Left ventricle myocardium inferior (tissue), 1 donor: ENCODE measurements at places on chromosomes 1 and 21.

DNA sequence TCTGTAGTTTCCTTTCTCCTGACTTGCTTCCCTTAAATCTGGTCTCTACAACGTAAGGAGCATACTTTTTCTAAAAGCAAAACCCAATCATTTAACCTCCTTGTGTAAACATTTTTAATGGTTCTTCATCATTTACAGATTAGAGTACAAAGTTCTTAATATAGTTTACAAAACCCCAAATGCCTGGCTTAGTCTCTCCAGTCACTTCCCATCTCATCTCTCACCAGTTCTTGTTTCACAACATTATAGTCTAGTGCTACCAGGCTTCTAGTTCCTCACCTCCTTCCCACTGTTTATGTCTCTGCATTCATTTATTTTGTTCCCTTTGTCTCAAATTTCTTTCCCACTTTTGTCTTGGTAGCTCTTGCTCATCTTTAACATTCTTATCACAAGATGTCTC is 168.4 kb downstream of the FASLG start:
- H3K27ac ChIP-seq, result no peak overlapping the region
- H3K4me3 ChIP-seq, result no peak overlapping the region
- no peaks in the 10 kb centered on the region for H3K27me3 ChIP-seq
- DNase-seq, result no peak

DNA sequence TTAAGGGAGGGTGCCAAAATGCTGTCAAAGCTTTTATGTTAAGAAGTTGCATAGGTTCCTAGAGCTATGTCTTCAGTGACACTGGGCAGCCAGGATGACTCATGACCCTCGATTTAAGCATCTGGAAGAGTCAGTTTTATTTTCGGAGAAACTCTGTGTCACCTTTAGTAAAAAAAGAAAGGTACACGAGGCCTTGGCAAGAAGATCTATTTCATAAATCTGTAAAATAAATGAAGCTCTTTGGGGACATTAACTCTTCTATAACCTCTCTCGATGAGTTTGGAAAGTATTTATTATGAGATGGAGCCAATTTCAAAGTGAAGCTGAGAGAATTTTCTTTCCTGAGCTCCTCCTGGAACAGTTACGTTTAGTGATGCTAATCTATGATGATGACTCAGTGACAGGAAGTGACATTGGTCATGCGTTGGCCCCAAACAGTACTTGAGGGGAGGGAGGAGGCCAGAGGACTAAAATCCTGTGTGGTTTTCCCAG is 156.5 kb downstream of the HLX start:
- no peak overlapping the region for H3K27ac ChIP-seq
- no peak overlapping the region for H3K4me3 ChIP-seq
- no peaks in the 10 kb centered on the region for H3K36me3 ChIP-seq
- no peaks in the 10 kb centered on the region for H3K27me3 ChIP-seq
- DNase-seq, result no peak
- peaks cover 17% of the 10 kb centered on the region for H3K4me1 ChIP-seq

GRCh38 chr1:199784138-199784895 is 243.2 kb upstream of the NR5A2 start:
- H3K36me3 ChIP-seq, result no peaks in the 10 kb centered on the region
- no peak overlapping the region for H3K27ac ChIP-seq
- no peak overlapping the region for H3K4me3 ChIP-seq
- DNase-seq, result no peak
- H3K4me1 ChIP-seq, result no peaks in the 10 kb centered on the region

DNA sequence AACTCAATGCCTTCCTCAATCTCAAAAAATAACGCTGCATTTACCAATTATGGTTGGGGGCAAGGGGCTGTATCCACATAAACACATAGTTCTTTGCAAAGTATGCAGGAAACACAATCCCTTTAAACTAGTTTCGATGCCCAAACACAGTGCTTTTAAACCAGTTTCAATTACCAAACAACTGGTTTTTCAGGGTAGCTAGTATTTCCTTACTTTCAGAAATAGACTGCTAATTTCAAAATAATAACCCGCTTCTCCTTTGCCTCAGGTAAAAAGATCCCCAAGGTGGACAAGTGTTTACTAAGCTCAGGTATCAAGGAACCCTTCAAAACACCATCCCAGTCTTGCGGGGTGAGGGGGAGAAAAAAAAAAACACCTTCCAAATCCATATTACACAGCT is 2.8 kb downstream of the SIPA1L2 start:
- H3K36me3 ChIP-seq, result no peaks in the 10 kb centered on the region
- H3K4me3 ChIP-seq, result peak overlapping the region; percentile 91
- H3K27ac ChIP-seq, result no peak overlapping the region
- H3K27me3 ChIP-seq, result no peaks in the 10 kb centered on the region

GRCh38 chr1:26938004-26938658 is 16.6 kb downstream of the NUDC start:
- peaks cover 59% of the 10 kb centered on the region for H3K36me3 ChIP-seq
- no peak overlapping the region for H3K4me3 ChIP-seq
- DNase-seq, result peak; percentile 33
- H3K27ac ChIP-seq, result peak overlapping the region; percentile 72
- peaks cover 60% of the 10 kb centered on the region for H3K4me1 ChIP-seq

GRCh38 chr1:2046174-2046917 is 3.9 kb upstream of the PRKCZ start:
- peaks cover 40% of the 10 kb centered on the region for H3K4me1 ChIP-seq
- H3K27me3 ChIP-seq, result peaks cover 77% of the 10 kb centered on the region
- DNase-seq, result peak; percentile 59
- H3K4me3 ChIP-seq, result no peak overlapping the region
- H3K36me3 ChIP-seq, result no peaks in the 10 kb centered on the region

DNA sequence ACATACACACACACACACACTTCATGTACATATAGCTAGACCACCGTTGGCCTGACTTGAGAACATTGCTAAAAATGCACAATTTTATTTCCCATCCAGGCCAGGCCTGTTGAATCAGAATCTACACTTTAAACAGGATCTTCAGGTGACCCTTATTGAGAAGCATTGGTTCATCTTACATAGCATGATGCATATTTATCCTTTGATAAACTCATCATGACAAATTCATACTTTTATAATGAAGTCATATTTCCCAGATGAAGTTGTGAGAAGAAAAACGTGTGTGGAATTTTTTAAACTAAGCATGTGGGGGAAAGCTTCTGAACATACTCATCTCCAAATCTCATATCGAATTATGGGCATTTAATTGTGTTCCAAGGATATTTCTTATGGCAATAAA is 877.7 kb downstream of the MRPL39 start:
- H3K27me3 ChIP-seq, result no peaks in the 10 kb centered on the region
- no peaks in the 10 kb centered on the region for H3K36me3 ChIP-seq
- H3K4me3 ChIP-seq, result no peak overlapping the region
- no peak overlapping the region for H3K27ac ChIP-seq
- H3K4me1 ChIP-seq, result no peaks in the 10 kb centered on the region
- no peak for DNase-seq

GRCh38 chr1:188154761-188155160 is 1326.0 kb downstream of the PLA2G4A start:
- no peak for DNase-seq
- H3K27me3 ChIP-seq, result no peaks in the 10 kb centered on the region
- no peaks in the 10 kb centered on the region for H3K4me1 ChIP-seq
- H3K4me3 ChIP-seq, result no peak overlapping the region

DNA sequence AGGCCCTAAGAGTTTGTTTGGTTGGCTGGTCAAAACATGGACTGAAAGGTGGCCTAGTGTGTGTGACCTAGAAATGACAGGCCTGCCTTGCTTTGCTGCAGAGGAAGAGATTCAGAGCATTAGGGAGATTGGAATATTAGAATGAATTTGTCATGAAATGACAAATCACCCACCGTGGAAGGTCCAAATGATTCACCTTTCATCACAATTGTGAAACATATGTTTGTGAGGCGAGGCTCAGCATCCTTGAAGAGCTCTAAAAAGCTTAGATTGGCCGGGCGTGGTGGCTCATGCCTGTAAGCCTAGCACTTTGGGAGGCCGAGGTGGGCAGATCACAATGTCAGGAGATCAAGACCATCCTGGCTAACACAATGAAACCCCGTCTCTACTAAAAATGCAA is 5.5 kb downstream of the LCE1B start:
- H3K27ac ChIP-seq, result no peak overlapping the region
- DNase-seq, result no peak
- H3K36me3 ChIP-seq, result no peaks in the 10 kb centered on the region
- no peaks in the 10 kb centered on the region for H3K4me1 ChIP-seq

- H3K27ac ChIP-seq, result no peak overlapping the region
- no peaks in the 10 kb centered on the region for H3K4me1 ChIP-seq
Measured at GRCh38 chr1:157880621-157881020, 39.0 kb upstream of the CD5L start.

DNA sequence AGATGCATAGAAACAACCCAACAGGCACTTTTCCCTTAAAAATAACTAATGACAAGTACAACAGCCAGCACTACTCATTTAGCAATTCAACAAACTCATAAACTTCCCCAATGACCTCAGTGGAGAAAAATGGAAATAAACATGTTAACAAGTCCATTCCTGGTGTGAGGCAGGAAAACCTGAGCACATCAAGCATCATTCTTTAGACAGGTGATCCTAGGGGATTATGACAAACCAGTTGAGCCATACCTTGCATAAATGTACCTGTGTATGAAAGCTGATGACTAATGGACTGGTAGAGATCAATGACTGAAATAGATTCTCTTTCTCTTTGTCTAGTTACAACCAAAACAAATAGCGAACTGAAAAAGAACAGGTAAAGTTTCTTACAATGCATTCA is 7.0 kb downstream of the COL24A1 start:
- no peak overlapping the region for H3K27ac ChIP-seq
- peaks cover under 1% of the 10 kb centered on the region for H3K4me1 ChIP-seq
- no peak overlapping the region for H3K4me3 ChIP-seq
- DNase-seq, result no peak

DNA sequence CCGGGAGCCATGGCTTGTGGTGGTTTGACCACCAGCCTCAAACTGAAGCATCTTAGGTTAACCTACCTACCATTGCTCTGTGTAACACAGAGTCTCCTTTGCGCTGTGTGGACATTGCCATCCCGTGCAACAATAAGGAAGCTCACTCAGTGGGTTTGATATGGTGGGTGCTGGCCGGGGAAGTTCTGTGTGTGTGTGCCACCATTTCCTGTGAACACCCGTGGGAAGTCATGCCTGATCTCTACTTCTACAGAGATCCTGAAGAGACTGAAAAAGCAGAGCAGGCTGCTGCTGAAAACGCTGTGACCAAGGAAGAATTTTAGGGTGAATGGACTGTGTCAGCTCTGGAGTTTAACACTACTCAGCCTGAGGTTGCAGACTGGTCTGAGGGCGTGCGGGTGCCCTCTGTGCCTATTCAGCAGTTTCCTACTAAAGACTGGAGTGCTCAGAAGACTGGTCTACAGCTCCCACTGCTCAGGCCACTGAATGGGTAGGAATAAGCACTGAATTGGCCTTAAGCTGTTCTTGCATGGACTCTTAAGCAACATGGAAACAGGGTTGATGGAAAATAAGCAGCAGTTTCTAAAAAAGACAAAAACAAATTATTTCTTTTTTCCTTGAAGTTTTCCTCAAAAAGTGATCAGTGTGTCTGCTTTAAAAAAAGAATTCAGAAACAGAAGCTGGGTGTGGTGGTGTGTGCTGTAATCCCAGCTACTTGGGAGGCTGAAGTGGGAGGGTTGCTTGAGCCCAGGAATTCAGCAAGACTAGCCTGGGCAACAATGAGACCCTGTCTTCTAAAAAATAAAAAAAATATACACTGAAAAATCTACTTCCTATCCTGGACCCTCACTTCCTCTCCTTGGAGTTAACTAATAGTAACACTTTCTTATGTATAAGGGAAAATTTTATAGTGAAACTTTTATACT is 14.6 kb downstream of the CEP350 start:
- H3K27ac ChIP-seq, result peak overlapping the region; percentile 84
- H3K4me3 ChIP-seq, result peak overlapping the region; percentile 34
- H3K36me3 ChIP-seq, result no peaks in the 10 kb centered on the region

DNA sequence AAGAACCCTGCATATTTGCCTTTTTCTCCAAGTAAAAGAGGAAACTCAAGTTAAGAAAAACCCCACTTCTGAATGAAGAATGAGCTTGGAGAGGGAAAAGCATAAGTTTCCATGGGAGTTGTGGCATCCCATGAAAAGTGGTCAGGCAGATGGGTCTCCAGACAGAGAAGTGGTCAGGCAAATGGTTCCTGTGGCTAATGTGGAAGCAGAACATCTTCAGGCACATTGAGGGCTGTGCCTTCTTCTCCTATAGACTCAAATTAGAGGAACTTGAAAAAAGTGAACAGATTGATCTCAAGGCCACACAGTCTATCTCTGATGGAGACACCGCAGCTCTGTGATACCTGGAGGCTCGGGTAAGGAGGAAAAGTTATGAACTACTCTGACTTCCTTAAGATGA is 55.7 kb upstream of the KIRREL1 start:
- peaks cover 9% of the 10 kb centered on the region for H3K4me1 ChIP-seq
- no peak overlapping the region for H3K27ac ChIP-seq
- peaks cover 15% of the 10 kb centered on the region for H3K27me3 ChIP-seq
- no peak overlapping the region for H3K4me3 ChIP-seq
- no peaks in the 10 kb centered on the region for H3K36me3 ChIP-seq

DNA sequence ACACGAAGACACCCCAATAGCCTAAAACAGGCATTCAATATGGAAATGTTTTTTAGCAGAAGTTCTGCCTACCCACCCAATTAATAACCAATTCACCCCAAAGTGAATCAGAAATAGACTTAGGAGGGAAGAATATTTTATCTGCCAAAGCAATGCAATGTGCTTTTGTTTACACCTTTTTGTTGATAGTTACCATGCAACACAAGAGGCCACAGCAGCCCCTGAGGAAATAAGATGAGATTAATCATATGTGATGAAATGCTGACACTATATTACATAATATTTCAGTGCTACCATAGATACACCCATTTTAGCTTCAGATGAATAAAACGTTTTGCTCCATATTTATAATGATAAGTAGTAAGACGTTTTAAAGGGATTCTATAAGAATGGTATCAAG is 60.9 kb upstream of the RGS2 start:
- no peak for DNase-seq
- H3K4me1 ChIP-seq, result peaks cover 26% of the 10 kb centered on the region
- H3K36me3 ChIP-seq, result no peaks in the 10 kb centered on the region
- H3K27ac ChIP-seq, result no peak overlapping the region
- no peaks in the 10 kb centered on the region for H3K27me3 ChIP-seq

- H3K27ac ChIP-seq, result no peak overlapping the region
- no peak overlapping the region for H3K4me3 ChIP-seq
- no peaks in the 10 kb centered on the region for H3K4me1 ChIP-seq
- DNase-seq, result no peak
- no peaks in the 10 kb centered on the region for H3K36me3 ChIP-seq
Measured at GRCh38 chr1:234069760-234070159, 165.3 kb downstream of the SLC35F3 start.
